Lung (tissue), 17 donors: ENCODE measurements at places on chromosomes 6 and 20.

- DNase-seq: no peak
These were observed 282.6 kb downstream of the CDC5L start for GRCh38 chr6:44670146-44670545.

GRCh38 chr6:33606642-33607041 is 14.5 kb upstream of the ITPR3 start:
- DNase-seq: no peak

GRCh38 chr6:54244430-54244829 is 63.8 kb upstream of the TINAG start:
- no peak for DNase-seq

DNA sequence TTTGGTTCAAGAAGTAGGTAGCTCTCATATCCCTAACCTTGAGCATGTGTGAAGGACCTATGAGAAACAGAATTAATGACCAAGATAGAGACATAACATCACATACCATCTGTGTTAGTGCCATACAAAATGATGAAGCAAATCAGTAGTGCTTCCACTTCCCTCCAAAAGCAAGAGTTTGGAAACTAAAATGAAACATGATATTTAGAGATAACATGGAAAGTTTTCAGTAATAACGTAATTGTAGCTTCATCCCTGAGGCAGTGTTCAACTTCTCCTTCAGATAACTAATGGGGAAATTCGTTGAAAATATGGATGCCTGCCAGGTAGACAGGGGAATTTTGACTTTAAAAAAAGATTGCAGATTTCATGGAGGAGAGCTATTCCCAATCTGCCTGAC is 248.4 kb upstream of the IRAK1BP1 start:
- no peak for DNase-seq

GRCh38 chr20:61299618-61300017 is 47.6 kb downstream of the CDH4 start:
- DNase-seq: no peak

- no peak for DNase-seq
These were observed 545.1 kb upstream of the IRAK1BP1 start for GRCh38 chr6:78322068-78322845.

GRCh38 chr6:17865798-17866725 is 121.4 kb downstream of the KIF13A start:
- DNase-seq: no peak

- no peak for DNase-seq
These were observed 41.2 kb downstream of the DUSP22 start for GRCh38 chr6:333379-334002.

DNA sequence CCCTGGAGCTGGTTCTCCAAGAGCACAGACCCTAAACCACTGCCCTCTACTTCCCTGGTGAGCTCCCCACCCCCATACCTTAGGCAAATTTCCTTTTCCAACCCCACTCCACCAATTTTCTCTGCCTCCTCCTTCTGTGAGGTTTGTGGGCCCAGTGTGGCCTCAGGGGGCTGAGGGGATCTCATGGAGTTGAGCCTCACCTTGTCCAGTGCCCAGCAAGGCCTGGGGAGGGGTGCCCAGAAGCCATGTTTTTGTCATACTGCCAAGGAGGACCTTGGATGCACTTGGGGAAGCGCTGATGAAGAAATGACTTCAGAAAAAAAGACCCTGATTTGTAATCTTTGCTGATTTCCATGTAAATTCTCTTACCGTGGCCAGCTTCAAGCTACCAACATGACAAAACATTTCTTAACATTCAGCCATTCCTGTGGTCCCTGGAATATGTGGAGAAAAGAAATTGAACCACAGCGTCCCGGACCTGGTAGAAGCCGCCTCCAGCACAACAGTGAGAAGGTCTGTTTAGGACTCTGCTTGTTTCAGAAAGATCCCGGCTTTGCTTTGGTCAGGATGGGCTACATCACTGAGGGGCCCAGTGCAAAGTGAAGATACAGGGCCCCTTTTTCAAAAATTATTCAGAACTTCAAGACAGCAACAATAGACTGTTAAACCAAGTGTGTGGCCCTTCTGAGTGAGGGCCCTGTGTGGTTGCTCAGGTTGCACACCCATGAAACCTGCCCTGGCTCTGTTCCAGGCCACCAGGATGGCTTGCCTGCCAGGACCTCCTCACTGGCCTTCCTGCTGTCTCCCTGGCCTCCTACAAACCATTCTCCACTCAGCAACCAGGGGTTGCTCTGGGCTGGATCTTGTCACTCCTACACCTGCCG is 52.5 kb downstream of the CHMP4B start:
- no peak for DNase-seq

GRCh38 chr6:11172501-11173327 is 59.8 kb downstream of the NEDD9 start:
- peak; percentile 71 for DNase-seq

GRCh38 chr20:52447225-52447551 is 255.6 kb upstream of the ZFP64 start:
- no peak for DNase-seq

- no peak for DNase-seq
These were observed 63.7 kb downstream of the LYRM4 start for GRCh38 chr6:5197084-5197483.

DNA sequence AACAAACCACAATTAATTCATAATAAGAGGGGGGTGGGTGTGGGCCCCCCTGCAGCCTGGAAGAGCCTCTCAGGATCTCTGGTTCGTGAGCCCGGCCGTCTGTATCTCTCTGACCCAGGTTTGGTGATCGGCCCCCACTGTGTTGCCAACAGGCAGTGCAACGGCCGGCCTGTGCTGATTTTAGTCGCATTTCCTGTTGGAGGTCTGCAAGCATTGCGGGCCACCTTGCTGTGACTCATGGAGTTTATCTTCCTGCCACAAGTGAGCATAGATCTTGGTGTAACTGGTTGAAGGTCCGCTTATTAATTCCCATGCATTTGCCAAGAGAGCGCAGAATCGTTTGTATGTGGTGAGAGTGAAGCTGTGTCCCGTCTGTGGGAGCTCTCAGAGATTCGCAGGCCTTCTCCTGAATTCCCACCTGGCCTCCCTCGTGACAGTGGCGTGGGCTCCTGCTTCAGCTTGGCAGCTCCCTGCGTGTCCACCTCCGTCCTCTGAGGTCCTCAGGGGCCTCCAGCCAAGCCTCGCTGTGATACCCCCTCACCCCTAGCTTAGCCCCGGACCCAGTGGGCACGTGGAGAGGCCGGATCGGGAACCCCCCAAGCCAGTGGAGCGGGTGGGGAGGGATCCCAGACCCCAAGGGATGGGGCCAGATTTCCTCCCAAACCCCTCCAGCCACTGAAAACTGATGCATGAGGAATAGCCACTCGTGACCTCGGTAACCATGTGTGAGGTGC is 269.8 kb downstream of the CDH4 start:
- no peak for DNase-seq

GRCh38 chr20:47146686-47147085 is 209.8 kb downstream of the ZMYND8 start:
- no peak for DNase-seq

DNA sequence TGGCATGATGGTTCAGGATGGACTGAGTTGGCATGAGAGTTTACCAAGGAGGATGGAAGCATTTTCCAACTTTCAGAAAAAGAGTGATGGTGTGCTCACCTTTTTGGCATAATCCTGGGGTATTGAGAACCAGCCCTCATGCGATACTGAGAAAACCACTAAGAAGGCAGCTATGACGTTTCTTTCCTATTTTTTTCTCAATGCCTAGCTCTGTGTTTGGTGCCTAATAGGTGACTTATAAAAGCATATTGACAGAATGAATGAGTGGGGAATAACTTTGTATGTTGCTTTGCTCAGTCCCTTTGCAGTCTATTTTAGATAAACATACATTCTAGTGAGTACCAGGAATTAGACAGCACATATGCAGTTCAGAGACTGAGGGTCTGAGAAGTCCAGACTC is 816.3 kb downstream of the DHX35 start:
- no peak for DNase-seq

GRCh38 chr6:128483472-128484135 is 36.8 kb downstream of the PTPRK start:
- no peak for DNase-seq

GRCh38 chr6:132604635-132605152 is 15.2 kb upstream of the TAAR5 start:
- no peak for DNase-seq

GRCh38 chr6:80921861-80922460 is 815.5 kb downstream of the BCKDHB start:
- no peak for DNase-seq

DNA sequence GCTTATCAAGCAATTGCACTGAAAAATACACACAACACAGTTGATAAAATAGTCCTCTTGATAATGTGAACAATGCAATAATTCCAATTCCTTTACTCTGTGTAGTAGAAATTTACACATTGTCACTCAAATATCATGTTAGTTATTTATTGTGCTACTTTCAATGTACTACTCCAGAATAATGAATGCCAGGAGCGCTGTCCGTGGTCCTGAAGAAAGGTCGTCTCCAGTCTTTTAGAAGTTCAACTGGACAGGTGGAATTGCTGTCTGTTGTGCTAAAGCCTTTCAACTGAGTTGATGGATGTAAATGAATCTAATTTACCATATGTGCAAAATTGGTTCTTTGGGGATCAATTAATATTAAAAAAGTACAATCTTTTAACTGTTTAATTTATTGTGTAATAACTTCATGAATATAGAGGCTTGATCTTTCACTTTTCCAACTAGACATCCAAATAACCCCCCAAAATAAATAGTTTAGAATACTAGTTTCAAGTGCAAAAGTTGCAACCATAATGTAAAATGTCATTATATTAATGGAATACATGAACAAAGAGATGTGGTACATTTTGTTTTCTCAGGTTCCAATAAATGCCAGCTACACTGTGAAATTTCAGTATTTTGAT is 3.2 kb downstream of the GRIK2 start:
- DNase-seq: peak; percentile 78

DNA sequence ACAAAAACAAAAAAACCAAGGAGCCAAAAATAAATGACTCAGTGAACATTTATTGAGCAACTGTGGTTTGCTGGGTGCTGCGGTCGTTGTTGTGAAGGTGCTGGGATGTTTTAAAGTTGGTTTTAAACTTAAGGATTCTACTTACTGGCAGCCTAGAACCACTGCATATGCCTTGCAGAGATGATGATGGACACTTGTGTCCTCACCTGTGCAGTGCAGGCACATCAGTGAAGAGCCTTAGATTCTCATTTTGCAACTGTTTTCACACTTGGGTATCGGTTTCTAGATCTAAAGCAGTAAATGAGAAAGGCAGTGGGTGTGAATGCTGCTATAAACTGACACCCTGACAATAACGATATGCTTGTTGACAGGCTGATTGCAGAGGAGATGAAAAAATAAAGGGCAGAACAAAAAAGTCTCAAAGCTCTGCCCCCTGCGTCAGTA is 68.8 kb downstream of the UTRN start:
- no peak for DNase-seq

GRCh38 chr6:142885182-142885867 is 59.7 kb downstream of the HIVEP2 start:
- DNase-seq: peak; percentile 87

- no peak for DNase-seq
These were observed 83.8 kb upstream of the ELOVL5 start for GRCh38 chr6:53432318-53433161.

DNA sequence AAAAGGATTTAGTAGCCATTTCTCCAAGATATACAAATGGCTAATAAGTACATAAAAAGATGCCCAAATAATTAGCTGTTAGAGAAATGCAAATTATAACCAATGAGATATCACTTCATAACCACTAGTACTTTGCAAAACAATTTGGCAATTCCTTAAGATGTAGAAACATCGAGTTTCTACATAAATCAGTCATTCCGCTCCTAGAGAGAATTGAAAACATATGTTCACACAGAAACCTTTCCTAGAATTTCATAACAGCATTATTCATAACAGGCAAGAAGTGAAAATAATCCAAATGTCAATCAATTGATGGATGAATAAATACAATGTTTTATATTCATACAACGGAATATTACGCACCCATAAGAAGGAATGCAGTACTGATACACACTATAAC is 20.5 kb upstream of the NT5E start:
- DNase-seq: no peak

DNA sequence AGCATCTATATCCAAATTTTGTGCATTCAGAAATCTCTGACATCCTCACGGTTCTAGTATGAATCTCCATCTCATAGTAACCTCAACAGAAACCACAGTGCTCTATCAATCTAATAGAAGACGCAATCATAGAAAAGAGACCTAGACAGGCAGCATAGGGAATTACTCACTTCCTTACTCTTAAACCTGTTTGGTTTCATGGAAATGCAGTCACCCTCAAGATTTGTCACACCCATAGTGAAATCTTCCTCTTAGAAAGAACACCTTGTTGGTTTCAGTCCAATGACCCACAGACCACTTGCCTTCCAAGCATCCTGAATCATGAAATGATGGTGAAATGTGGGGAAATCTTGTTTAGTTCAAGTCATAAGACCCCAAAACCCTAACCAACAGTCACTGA is 166.1 kb upstream of the PRDM1 start:
- DNase-seq: no peak

DNA sequence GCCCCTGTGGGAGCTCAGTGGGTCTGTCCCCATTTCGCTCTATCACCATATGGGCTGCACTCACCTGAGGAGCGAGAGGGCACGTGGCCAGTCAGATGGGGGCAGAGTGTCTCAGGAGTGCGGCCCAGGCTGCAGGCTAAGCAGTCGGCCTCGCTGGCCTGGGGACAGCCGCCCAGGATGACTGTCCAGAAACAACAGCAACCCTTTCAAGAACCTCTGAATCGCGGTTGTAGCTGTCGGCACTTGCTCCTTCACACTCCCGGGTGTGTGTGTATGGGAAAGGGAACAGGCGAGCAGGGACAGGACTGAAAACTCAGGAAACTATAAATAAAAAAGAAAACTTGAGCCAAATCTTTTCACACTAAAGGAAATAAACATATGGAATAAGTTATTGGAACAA is 63.1 kb downstream of the TFAP2A start:
- peak; percentile 27 for DNase-seq

- DNase-seq: no peak
These were observed 39.4 kb downstream of the ITCH start for GRCh38 chr20:34402461-34402860.

DNA sequence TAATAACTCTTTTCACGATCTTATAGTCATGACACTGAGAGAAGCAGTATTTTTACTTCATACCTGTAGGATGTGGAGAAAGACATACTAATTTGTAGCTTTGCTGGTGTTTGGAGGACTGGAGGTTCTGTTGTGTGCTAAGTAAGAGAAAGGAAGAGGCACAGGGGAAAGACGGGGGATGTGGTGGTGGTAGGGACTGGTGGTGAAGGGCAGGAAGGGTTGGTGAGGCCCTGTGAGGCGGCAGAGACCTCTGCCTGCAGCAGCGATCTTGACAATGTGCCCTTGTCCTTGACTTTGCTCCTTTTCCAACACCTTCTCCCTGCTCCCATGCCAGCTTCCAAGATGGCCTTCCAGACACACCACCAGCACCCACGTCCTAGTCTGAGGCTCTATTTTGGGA is 32.6 kb upstream of the MPC1 start:
- DNase-seq: no peak

DNA sequence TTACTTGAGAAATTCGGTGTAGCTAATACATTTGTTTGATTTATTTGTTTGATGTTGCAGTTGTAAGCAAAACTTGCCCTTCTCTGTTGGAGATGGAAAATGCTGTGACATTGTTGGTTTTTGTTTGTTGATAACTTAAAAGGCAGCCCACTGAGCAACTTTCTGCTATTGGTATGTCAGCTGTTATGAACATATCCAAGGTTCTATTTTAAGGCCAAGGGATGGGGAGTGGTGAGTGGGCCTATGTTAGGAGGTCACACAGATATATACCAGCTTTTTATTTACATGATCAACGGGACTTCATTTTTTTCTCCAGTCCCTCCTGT is 5.7 kb downstream of the QKI start:
- DNase-seq: no peak

GRCh38 chr6:138945354-138945753 is 42.7 kb downstream of the REPS1 start:
- no peak for DNase-seq
